ENCODE measurements at places on chromosomes 12 and 14. TPM values are rescaled to one million over a fixed set of nuclear protein-coding genes. Genes with fewer than 3 reads are reported as not detected.

RPGRIP1 gene
- total RNA-seq, result not detected

SLC6A15 gene
- total RNA-seq, result 8.9 TPM

GLIPR1L1 gene
- not detected for total RNA-seq

TMPRSS12 gene
- total RNA-seq, result not detected

LIN7A gene
- total RNA-seq, result 6.6 TPM

RBP5 gene
- not detected for total RNA-seq

KCNC2 gene
- not detected for total RNA-seq

PZP gene
- total RNA-seq, result not detected

NEDD1 gene
- total RNA-seq, result 45.4 TPM

KCNMB4 gene
- 2.0 TPM for total RNA-seq

CCDC91 gene
- total RNA-seq, result 37.4 TPM

KCNH5 gene
- total RNA-seq, result 0.36 TPM

DAO gene
- total RNA-seq, result not detected

C12orf42 gene
- total RNA-seq, result not detected

GALNT8 gene
- not detected for total RNA-seq

ESRRB gene
- total RNA-seq, result not detected

CALM1 gene
- 342 TPM for total RNA-seq

PRKD1 gene
- total RNA-seq, result 11.5 TPM

SLC5A8 gene
- total RNA-seq, result not detected

C14orf39 gene
- 0.18 TPM for total RNA-seq

RERG gene
- total RNA-seq, result not detected

SLC10A1 gene
- total RNA-seq, result not detected

OTOGL gene
- total RNA-seq, result 0.16 TPM

ADAMTS20 gene
- total RNA-seq, result not detected

CELA1 gene
- not detected for total RNA-seq

EXD2 gene
- total RNA-seq, result 12.1 TPM

DEGS2 gene
- total RNA-seq, result 0.16 TPM

PHLDA1 gene
- 27.9 TPM for total RNA-seq

BDKRB2 gene
- total RNA-seq, result 7.4 TPM

TUNAR gene
- total RNA-seq, result not detected

SINHCAF gene
- 4.4 TPM for total RNA-seq

PRH2 gene
- total RNA-seq, result not detected

ERP27 gene
- total RNA-seq, result not detected

Measured in fibroblast of the aortic adventitia (primary cell).